ENCODE measurements at places on chromosomes 11 and 22.

- no peak for DNase-seq
Observed at GRCh38 chr22:48091060-48091650, 1328.7 kb downstream of the TBC1D22A start.

DNA sequence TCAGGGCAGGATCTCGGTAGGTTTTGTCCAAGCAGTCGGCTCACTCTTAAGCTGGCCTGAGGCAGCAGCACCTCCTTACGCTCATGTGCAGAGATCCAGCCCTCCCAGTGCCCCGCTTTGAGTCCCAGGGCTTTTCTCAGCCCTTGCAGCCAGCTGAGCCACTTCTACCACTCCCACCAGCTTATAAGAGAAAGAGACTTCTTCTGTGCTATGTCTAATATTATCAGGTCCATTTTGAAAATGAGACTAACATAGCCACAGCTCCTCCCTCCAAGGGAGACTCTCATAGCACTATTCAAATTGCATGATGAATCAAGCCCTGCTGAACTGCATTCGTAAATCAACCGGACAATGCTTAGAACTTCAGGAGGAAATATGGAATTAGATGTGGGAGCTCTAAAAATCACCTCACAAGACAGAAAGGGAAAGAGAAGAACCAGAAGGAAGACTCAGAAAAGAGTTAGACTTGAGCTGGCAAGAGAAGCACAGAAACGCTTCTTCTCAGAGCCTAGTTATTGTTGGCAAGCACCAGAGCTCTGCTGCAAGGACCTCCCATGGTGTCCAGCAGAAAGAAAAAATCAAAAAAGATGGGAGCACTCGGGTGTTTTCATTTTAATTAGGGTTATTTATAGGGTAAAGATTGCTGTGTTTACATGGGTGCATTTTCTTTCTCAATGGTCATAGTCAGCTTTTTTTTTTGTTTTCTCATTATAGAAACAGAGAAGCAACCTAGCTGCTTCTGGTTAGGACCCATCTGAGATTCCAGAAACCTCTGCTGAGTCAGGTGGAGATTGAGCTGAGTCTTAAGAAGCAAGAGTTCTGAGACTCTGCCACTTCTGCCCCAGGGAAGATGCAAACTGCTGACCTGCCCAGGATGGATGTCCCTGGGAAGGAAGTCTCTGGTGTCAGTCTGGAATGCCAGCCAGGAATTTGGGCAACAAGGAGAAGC lies 181.4 kb downstream of the ETS1 start:
- no peak for DNase-seq

- DNase-seq, result peak; percentile 39
Observed at GRCh38 chr22:27801616-27802345, at the start of gene MN1. Gene MN1, minus strand, starts transcription at chr22:27801756. Its CDS starts 1,213 bp downstream, at chr22:27800543.

GRCh38 chr11:111632516-111633220 lies 30.4 kb downstream of the SIK2 start:
- DNase-seq, result no peak

DNA sequence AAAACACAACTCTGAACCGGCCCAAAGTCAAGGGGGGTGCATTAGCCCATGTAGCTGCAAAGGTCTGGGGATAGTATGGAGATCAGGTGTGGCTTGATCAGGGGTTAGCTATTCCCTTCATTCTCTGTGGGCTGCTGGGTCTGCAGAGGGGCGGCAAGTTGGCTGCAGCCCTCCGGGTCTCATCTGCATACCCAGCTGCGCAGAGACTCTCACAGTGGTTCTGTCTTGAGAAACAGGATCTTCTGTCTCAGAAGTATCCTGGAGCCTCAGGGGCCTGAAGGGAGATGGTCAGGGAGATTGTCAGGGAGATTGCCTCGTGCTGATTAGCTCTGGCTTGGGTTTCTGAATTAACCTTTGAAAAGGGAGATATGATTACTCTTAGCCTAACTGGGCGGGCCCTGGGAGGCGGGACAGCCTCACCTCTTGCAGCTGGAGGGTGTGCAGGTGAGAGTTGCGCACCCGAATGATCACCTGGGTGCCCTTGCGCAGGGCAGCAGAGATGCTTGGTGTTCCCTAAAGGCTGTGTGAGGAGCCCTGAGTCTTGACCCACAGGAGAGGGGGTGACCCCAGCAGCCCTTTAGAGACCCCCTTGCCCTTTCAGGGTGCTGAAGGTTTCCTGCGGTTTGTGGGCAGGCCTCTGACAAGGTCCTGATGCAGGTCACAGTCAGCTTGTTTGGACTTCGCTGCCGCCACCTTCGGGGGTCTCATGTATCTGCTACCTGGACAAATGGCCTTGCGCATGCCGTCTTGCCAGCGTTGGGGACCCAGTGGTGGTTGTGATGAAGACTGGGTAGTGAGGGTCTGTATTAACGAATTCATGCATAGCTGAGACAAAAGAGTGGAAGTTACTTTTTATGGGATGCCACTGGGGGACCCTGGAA lies 7.3 kb downstream of the ARHGAP8 start:
- no peak for DNase-seq

DNA sequence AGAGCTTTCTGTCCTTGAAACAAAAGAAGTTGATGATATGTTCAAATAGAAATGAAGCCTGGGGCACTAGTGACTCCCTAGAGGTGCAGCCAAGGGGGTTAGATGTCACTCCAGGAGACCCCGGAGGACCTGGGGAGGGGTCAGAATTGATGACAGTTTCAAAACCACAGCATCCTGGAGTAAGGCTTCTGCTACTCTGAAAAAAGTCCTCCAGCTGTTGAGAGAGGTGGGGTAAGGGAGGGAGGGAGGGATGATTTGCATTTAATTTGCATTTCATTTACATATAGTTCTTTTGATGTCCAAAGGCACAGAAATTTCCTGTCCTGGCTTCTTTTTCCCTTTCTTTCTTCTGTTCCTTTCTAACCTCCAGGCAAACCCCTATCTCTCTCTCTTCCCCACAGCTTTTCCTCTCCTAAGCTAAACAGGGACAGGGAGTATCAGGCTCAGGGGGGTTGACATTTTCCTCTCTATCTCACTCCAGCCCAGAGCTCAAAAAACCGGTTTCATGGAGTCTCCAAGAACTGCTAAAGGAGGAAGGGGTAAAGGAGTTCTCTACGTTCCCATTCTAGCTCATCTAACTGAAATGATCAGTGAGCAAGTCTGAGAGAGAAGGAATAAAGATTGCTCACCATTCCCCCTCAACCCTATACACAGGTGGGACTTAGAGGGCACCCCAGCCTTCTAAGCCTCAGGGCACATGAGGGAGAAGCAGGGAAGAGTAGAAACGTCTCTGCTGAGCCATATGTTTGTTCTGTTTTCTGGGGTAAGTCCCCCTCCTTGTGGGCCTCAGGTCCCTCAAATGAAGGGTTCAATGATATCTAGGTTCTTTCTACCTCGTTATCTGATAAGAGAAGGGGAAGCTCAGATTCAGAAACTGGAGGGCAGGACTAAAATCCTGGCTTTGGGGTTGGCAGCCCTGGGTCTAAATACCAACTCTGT lies 3.5 kb upstream of the POU2F3 start:
- DNase-seq, result no peak

- DNase-seq, result no peak
Observed at GRCh38 chr11:11836676-11837231, 5.0 kb upstream of the USP47 start.

- DNase-seq, result no peak
Observed at GRCh38 chr11:30610628-30611027, 24.5 kb upstream of the MPPED2 start.

DNA sequence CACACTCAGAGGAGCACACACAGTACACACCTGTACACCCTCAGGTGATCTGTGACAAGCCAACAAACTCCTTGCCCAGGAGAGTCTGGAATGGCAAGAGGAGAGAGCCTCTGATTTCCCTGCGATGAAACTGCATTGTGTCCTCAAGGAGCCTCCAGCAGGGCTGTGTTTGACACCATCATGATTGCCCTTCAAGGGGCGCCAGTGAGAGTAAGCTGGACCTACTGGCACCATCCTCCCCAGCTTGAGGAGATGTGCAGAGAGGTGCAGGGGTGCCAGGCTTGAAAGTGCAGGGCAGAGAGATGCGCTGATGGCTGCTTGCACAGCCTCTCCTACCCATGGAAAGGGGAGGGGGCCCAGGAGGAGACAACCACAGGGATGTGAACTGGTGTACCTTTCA lies 188.8 kb upstream of the CADM1 start:
- no peak for DNase-seq

GRCh38 chr11:66046901-66047300 lies 2.1 kb downstream of the GAL3ST3 start:
- DNase-seq, result no peak

GRCh38 chr11:94402355-94402754 lies 1.1 kb upstream of the GPR83 start:
- DNase-seq, result no peak

- no peak for DNase-seq
Observed at GRCh38 chr11:114359342-114359741, 41.0 kb downstream of the C11orf71 start.

GRCh38 chr11:5690216-5690615 lies 626 bp downstream of the TRIM22 start:
- DNase-seq, result no peak

DNA sequence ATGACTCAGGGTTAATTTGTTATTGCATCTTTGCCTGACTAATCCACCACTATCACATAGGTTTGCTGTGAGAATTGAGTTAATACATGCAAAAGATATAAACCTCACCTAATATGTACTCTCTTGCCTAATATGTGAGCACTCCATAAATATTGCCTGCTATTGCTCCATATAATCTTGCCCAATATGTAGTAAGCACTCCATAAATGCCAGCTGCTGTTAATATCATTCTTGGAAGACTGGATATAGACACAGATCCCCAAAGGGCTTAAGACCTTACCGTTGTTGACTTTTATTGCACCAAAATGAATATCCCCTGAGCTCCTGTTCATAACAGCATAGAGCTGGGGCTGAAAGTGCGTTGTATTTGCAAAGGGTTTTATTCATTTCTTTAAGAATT lies 27.0 kb upstream of the LRRC55 start:
- DNase-seq, result no peak

DNA sequence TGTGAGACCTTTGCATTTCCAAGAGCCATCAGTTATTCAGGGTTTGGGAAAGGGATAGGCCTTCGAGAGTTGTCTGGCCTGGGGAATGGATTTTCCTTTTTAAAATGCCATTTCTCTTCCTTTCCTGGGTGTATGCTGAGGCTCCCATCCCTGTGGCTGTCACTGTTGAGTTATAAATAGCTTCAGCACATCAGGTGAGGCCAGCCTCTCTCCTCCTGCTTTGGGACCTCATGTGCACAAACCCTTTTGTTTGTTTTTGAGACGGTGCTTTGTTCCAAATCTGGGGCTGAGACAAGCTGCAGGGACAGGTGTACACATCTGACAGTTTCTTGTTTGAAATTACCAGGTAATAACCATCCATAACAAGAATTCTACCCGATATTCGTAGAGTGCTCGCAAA lies 1.3 kb downstream of the TEF start:
- no peak for DNase-seq

DNA sequence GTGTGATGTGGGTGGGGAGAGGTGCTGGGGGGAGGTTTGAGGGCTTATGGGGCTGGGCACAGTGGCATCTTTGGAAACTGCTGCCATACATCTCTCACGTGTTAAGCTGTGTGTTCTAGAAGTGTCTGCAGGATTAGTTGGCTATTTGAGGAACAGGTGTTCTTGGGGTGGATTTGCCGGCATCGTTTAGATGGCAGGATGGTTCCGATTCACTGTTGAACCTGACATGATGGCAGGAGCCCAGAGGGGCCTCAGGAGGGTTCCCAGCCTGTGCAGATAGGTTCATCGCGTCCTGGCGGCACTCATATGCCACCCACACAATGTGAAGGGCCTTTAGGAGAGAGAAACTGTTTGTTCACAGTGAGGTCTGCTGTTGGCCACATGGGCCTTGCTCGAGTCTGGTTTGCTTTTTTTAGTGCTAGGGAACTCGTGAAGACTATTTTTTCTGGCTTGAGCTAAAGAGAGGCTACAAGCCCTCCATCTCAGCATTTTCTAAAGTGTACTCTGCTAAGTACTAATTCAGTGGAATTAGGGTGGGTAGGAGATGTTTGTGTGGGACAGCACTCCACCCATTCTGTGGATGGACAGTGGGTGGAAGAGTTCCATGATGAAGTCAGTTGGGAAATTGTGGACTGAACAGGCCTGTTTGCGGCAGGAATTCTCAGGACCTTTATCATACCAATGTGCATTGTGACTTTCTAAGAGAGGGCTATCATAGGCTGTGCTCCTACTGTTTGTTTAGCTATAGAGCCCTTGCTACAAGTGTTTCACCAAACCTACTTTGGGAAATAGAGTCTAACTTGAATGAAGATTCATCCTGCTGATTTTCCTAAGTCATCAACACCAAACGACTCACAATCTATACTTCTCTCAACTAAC lies 55.4 kb upstream of the PLET1 start:
- DNase-seq, result no peak

DNA sequence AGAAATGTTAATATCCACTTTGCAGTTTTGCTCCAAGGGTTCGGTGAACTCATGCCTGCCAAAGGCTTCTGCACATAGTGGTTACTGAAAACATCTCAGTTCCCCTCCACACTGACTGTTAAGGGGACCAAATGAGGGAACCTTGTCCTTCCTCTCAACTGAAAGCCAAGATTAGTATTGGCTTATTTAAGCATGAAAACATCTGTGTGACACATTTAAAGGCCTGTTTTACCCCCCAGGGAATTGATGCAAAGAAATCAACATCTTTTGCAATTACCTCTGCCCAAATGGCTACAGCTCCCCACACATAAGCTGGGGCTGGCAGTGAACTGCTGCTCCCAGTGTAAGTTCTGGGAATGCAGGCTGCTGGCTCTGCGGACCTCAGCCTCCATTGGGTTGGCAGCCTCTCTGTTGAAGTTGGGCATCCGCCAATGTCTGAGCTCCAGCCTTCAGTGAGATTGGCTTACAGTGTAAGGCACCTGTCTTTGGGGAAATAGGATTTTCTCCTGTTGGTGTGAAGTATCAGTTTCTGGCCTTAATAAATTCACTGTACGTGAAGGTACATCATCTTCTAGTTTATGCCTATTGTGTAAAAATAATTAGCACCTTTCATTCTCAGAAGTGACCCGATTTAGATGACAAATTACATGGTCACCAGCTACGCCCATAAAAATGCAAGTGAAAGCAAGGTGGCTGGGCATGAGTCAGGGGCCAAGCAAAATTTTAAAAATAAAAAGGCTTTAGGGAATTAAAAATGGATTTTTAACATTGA lies 213.4 kb upstream of the SYN3 start:
- DNase-seq, result no peak

GRCh38 chr22:37299969-37300509 lies 17.7 kb downstream of the CYTH4 start:
- DNase-seq, result no peak

DNA sequence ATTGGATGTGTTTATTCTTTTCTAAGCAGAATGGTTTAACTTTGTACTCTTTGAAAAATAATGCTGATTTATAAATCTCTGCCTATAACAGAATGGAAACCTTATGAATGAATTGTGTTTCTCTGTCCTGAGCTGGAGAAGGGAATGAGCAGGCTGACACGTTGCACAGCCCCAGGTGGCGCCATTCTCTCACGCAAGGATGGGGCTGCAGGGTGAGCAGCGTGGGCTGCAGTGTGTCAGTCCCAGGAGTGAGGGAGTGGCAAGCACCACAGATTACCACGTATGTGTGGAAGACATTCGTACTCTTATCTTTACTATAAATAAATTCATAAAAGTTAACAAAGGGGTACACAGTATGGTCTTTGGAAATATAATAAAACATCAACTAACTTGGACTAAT lies 33.4 kb downstream of the FDX1 start:
- no peak for DNase-seq

- DNase-seq, result no peak
Observed at GRCh38 chr11:87180742-87181141, 143.0 kb downstream of the TMEM135 start.

Data from stimulated activated CD4-positive, alpha-beta T cell treated with anti-CD3 and anti-CD28 coated beads, Interleukin-2, amount 100 ng/mL, for 4 hours (primary cell).